RCC 7860 (cell line): ENCODE measurements at places on chromosomes 6 and 20.

- no peak for DNase-seq
These were observed 4.0 kb upstream of the SLC23A2 start for GRCh38 chr20:5005326-5005725.

GRCh38 chr20:45336530-45337366, 11.5 kb downstream of the SDC4 start:
- DNase-seq = peak; percentile 96

DNA sequence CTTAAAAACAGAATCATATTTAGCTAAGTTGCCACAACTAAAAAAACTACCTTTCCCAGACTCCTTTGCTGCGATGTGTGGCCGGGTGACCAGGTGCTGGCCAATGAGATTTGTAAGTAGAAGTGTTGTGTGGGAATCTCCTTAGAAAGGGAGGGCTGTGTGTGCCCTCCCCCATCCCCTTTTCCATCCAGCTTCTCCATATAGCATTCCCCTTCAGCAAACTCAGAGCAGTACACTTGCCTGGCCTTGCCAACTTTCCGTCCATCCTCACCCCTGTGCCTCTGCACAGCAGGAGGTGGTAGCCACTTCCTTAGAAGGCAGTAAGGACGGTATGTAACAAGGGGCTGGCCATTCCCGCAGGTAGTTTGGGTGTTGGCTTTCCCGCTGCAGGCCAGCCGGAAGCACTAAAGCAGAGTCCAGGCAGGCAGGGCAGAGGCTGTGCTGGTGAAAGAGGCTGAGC, 22.3 kb upstream of the KCNK16 start:
- no peak for DNase-seq

GRCh38 chr6:114467931-114468330, 125.1 kb upstream of the HS3ST5 start:
- DNase-seq = no peak

DNA sequence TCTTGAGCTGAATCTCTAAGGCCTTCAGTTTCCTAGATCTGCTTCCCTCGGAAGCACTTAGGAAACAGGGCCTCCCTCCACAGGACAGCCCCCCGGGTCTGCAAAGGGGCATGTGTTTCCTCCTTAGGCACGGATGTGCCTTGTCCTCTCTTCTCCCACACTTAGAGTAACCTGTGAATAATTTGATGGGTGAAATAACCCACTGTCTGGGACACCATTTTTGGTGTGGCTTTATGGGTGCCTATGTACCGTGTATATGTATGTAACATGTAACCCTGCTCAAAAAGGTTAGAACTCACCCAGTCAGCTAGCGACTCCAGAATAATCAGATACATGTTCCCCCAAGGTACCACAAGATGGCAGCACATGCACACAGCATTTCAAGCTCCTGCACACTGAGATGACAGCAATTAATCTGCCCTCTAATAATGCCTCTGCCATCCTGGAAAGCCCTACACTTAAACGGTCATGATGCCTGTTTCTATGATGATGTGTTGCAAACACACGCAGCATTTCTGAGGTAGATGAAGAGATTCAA, 212.0 kb upstream of the PROKR2 start:
- peak; percentile 60 for DNase-seq

DNA sequence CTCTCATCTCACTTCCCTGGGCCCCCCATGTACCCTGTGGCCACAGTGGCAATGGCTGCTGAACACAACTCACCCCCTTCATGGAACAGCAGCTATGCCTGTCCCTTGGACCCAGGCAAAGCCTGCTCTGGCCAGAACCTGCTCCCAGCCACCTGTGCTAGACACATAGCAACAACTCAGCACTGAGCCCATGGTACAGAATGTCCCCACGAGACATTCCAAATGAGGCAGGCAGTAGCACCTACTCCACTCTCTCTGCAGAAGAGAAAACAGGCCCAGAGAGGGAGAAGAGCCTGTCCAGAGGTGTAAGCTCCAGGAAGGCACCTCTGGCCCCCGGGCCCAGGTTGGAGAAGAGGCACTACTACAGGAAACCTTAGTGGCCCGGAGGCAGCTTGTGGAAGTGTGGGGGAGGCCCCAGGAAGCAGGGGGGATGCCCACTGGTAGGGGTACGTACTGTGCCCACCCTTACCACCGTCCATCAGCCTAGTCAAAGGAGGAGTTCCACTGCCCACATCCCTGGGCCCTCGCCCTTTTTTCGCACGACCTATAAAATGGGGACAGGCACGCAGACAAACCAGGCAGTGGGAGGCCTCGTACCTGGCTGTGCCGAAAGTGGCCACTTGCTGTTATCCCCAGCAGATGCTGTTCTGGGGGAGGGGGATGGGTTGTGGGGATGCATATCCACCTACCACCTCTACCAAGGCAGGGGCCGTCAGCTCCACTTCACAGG, 97.2 kb downstream of the ASXL1 start:
- DNase-seq = no peak

DNA sequence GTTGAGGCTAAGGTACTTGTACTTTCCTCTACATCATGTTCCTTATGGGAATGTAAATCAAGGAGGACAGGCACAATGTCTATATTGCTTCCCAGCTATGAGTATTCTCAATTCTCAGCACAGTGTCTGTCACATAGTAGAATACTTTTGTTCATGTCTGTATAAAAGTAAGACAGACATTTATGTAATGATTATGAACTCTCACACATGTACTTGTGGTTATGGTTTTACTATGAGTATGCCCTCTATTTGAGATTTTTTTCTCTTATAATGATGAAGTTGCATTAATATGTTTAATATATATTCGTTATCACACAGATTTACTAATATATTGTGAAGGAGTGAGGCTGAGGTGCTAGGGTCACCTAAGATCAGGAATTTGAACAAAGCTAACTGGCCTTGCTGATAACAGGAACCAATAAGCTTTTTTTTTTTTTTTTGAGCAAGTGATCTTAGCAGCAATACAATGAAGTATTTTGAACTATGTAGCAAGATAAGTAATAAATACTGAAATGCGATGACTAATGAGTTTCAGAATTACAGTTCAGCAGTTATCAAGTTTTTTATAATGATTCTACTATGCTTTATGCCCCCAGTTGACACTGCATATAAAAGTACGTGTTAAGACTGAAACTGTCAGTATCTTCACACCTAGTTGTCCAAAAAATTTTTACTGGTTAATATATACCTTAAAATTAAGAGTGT, 623.1 kb downstream of the HTR1B start:
- DNase-seq = no peak

GRCh38 chr6:25263657-25264056, 15.5 kb upstream of the CARMIL1 start:
- peak; percentile 46 for DNase-seq

- peak; percentile 73 for DNase-seq
These were observed 165.6 kb downstream of the TRIM27 start for GRCh38 chr6:28758046-28758817.

DNA sequence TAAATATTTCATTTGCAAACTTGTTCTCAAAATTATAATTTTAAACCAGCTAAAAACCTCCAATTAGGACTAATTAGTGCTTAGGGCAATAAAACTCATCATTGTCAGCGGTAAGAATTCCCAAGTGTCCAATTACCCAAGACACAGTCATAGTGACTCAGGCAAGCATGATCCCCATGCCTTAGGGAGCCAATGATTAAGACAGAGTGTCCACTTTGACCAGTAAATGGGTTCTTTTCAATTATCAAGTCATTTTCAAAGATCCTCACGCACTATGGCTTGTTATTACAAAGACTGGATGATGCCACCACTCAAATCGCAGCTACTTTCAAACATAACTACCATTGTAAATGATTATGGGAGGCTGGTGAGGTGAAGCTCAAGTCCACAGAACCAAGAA, 114.0 kb downstream of the BFSP1 start:
- DNase-seq = no peak
